ENCODE measurements at places on chromosomes 11 and 22.

GRCh38 chr11:2975594-2975993 is 16.5 kb downstream of the NAP1L4 start:
- DNase-seq: no peak

DNA sequence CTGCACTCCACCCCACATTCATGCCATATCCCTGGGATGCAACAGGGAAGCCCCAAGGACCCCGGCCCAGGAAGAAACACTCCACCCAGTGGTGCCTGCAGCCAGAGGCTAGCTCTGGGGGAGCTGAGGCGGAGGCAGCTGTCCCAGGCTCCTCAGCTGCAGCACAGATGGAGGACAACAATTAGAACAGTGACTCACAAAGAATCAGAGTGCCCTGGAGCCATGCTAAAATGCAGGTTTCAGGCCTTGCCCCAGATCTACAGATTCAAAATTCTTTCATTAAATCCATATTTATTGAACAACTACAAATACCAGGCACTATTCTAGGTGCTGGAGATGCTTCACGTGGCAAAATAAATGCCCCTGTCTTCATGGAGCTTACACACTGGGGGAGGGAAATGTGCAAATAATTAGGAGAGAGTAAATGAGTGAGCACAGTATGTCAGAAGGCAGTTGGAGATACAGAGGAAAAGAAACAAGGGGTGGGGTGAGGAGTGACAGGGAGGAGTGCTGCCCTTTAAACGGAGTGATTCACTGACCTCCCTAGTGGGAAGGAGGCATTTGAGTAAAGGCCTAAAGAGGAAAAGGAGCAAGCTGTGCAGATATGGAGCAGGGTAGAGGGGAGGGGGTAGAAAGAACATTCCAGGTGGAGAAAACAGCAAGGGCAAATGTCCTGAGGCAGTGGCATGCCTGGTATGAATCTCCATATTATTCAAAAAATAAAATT is 73.3 kb upstream of the CSNK2A3 start:
- no peak for DNase-seq

- no peak for DNase-seq
Observed at GRCh38 chr11:121591405-121592033, 138.8 kb upstream of the SORL1-AS1 start.

GRCh38 chr11:2094354-2095197 is 44.6 kb downstream of the IGF2 start:
- DNase-seq: no peak

DNA sequence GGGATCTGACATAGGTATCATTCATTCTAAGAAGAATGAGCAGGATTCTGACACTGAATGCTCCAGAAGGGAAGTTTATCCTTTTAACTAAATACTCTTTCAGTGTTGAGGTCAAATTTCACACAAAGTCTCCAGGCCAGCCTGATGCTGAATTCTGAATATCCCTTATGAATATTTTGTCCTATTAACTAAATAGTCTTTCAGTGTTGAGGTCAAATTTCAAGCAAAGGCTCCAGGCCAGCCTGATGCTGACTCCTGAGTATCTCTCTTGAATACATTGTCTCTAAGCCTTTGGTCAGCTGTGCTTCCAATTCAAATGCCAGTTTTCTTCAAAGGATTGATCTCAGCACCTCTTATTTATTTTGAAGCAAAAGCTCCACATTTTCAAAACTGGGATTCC is 676.8 kb downstream of the NTM start:
- no peak for DNase-seq

DNA sequence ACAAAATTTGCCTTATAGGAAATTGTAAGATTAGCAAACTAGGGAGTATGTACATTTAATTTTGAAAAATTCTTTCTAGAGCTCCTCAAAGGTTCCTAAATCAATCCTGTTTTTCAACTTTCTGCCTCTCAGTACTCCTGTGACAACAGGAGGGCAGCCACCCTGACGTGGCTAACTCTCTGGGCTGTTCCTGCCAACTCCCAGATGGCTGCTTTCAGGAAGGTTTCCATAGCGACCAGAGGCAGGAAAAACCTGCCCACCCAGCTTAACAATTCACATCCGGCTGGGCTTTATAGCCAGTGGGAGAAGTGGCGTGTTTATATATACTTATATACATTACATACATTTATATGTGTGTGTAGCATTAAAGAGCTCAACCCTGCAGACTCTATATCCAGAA is 26.5 kb downstream of the SGSM3 start:
- no peak for DNase-seq

DNA sequence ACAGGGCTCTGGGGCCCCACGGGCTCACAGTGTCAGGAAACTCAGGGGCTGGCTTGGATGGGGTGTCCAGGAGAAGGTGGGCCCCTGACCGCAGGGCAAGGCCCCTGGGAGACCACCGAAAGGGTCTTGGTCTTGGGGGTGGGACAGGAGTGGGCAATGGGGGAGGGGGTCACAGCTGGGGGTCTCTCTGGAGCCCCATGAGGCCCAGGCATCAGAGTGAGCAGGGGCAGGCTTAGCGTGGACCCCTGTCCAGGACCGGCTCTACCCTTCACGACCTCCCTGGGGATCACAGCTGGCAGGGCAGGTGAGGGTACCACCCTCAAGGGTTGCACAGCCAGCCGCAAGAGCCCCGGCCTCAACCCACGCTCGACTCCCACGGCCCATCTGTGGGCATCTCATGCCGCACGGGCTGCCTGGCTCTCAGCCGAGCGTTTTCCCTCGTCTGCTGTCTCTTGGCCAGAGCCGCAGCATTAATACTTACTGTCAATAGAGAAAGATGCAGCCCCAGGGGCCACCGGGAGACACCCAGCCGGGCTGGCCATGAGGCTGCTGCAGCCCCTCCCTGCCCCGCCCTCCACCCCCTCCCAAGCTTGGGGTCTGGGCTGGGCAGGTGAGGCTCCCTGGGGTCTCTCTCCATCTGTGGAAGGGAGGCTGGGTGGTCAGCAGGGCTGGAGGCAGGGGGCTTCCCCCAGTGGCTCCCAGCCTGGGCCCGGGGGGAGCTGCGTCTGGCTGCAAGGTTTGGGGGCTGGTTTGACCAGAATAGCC is 662 bp downstream of the MUC5B start:
- peak; percentile 49 for DNase-seq

DNA sequence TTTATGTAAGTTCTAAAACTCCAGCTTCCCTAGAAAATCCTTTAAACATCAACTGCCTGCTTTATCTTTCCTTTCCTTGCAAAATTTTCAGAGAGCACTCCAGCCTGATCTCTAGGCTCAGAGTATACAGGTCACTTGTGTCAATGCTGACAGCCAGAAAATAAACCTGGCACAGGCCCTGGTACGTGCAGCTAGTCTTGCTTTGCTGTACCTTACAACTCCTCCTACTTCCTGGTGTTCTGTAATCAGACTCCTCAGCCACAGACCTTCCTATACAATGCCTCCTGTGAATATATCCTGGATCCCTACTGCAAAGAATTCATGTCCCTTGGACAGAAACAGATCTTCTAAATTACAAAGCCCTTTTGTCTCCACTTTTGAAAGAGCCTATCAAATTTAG is 24.2 kb upstream of the TMEM123 start:
- DNase-seq: no peak

GRCh38 chr11:11170352-11171084 is 182.5 kb downstream of the CSNK2A3 start:
- no peak for DNase-seq

DNA sequence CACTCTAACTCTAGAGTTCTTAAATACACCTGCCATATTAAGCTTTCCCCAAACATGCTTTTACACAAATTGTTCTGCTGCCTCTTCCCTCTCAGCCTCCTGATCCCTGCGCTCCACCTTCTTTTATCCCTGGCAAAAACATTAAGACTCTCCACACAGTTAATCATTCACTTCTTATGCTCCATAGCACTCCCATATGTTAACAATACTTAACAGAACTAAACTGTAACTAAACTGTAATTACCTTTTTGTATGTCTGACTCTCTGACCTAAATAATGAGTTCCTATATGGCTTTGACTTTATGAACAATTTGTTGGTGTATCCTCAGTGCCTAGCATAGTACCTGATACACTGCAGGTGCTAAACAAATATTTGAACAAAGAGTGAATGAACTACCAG is 71.8 kb downstream of the BTBD10 start:
- DNase-seq: no peak

DNA sequence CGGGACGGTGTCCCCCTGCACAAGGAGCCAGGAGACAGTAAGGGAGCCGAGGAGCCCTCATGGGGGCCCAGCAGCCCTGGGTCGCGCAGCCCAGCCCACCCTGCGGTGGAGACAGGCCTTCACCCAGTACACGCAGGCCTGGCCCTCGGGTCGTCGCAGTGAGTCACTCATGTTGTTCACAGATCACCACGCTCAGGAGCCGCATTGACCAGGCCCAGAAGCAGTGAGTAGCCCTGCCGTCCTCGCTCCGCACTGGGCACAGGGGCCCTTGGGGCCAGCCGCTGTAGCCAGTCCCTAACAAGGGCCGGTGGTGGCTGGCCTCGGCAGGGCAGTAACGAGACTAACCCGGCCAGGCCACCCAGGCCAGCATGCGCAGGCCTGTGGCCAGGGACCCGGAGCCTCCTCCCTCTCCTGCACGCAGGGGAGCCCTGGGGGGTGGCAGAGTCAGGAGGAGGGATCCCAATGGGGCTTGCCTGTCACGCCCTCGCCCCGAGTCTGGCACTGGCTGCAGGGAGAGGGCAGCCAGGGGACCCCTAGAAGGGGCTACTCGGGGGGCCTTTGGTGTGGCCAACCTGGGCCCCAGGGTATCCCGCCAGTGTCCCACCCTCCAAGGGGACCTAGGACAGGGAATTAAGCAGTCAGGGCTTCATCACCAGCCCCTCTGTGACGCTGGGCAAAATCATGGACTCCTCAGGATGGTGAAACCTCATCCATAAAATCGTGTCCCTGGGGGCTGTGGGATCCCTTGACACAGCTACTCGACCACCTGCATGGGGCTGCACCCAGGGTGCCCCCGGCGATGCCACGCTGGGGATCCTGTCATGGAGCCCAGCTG is 10.1 kb upstream of the MRPL23 start:
- DNase-seq: peak; percentile 64

GRCh38 chr11:17528181-17528691 is 16.0 kb downstream of the USH1C start:
- no peak for DNase-seq

GRCh38 chr22:31588970-31589675 is 72.9 kb downstream of the PISD start:
- DNase-seq: no peak

DNA sequence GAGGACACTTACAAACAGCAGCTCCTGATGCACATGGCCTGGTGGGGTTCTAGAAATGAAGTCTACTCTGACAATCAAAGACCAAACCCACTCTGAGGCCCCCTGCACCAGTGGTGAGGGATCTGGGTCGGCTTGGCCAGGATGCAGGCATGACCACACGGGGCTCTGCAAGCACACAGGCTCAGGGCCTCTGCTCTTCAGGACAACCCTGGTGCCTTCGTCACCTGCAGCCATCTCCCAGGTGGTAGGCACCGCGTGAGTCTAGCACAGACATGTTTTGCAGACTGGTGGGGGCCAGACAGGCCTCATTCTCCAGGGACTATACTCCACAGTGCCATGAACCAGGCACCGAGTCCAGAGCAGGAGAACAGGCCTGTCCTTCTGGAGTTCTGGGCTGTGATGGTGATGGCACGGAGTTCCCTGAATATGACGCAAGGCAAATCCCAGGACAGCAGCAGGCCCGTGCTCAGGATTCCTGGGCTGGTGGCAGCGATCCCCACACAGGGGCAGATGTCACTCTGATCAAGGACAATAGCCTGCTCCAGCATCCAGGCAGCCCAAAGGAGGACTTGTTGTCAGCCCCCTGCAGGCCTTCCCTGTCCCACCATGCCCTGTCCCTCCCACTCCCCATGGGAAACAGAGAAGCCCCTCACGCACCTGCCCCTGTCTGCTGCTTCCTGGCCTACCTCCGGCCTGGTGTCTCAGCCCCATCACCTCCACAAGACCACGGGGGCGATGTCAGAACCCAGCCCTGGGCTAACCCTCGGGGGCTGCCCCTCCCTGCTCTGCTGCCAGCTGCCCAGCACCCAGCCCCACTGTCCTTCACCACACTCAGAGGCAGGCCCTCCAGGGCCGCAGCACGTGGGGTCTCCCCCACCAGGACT is 36.1 kb downstream of the GNB1L start:
- DNase-seq: no peak

- peak; percentile 67 for DNase-seq
Observed at GRCh38 chr22:30277547-30278344, 11.1 kb upstream of the OSM start.

- DNase-seq: no peak
Observed at GRCh38 chr11:70024773-70025045, 53.4 kb upstream of the ANO1 start.

GRCh38 chr11:126419801-126420697 is 64.6 kb downstream of the ST3GAL4 start:
- no peak for DNase-seq

- DNase-seq: no peak
Observed at GRCh38 chr11:124717786-124718651, 21.7 kb upstream of the NRGN start.

GRCh38 chr22:46650078-46650810 is 30.1 kb downstream of the GRAMD4 start:
- no peak for DNase-seq

DNA sequence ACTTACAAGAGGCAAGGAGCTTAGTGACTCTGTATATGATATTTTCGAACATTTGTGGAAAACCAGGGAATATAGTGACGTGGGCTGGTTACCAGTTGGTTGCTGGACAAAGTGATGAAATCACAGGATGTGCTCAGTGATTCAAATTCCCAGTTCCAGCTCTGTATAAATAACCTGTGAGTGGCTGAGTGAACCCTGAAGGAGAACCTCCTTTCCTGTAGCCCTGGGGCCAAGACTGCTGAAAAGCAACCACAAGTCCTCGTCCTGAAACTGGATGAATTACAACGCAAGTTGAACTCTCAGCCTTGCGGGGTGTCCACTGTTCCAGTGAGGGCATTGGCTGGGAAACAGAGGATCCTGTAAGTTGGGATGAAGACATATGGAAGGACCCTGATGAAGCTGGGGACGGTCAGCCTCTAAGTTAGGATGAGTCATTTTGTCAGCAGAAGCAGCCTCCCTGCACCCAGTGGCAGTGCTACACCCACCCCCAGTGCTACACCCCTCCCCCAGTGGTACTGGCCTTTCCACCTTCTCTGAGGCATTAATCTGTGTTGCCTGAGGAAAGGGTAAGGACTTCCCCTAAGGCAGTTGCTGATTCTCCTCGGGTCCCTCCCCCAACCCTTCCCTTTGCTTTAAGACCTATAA is 22.0 kb upstream of the CD81 start:
- no peak for DNase-seq

GRCh38 chr11:17596711-17597110 is 49.7 kb downstream of the OTOG start:
- DNase-seq: no peak

Measured in Right ventricle myocardium inferior (tissue), 1 donor.